Suppressor macrophage treated with lipopolysaccharide for 1 hour (primary cell): ENCODE measurements at places on chromosomes 6 and 20.

GRCh38 chr6:89873721-89874120 is 20.5 kb upstream of the GJA10 start:
- DNase-seq, result no peak

GRCh38 chr20:56360133-56360907 is 1.5 kb downstream of the FAM210B start:
- no peak for DNase-seq

GRCh38 chr6:90295854-90296340 is 746 bp downstream of the BACH2 start:
- peak; percentile 63 for DNase-seq

GRCh38 chr20:1440024-1440423 is 26.6 kb downstream of the NSFL1C start:
- DNase-seq, result no peak
